Erythroblast (primary cell): ENCODE measurements at places on chromosomes 12 and 14.
A peak's percentile ranks its signal among the peaks of the same experiment; 100 is the strongest.

DNA sequence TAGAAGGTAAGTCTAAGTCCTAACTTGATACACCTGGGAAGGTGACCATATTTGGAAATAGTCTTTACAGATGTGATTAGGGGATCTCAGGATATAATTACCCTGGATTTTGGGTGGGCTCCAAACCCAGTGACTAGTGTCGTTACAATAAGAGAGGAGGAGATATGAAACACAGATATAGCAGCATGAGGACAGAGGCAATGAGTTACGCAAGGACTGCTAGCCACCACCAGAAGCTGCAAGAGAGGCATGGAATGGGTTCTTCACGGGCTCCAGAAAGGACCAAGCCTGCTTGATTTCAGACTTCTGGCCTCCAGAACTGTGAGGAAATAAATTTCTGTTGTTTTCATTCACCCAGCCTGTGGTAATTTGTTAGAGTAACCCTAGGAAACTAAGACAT is 28.6 kb downstream of the FGFR1OP2 start:
- peak; percentile 9 for DNase-seq

GRCh38 chr14:91328313-91329050 is 84.0 kb upstream of the GPR68 start:
- no peak for DNase-seq

DNA sequence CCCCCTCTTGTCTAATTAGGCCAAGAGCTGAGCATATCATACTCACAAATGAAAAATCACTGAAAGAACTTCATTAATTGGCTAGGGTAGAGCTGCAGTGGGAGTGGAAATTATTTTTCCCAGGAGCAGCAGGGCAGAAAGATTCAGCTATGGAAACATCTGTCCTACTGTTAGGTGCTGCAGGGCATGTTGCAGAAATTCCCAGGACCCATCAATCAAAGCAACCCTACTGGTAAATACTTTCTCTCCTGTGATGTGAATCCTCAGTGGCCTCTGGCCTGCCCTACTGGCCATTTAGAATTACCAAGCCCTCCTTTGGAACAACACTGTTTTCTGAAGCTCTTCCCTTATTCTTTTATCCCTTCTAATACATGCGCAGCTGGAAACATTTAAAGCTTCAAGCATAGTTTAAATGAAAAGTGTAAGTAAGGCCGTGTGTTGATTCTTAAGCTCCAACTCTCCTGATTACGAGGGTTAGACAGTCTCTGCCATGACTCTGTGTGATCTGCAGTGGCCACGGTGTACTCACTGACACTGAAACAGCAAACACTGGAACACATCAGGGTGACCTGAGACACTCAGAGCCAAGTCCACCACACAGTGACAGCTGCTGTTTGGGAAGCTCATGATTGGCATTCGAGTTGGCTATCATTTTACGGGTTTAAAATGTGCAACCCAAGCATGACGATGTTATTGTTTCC is 62.6 kb upstream of the TMCC3 start:
- no peak for DNase-seq

GRCh38 chr14:82805892-82806825 is 1272.5 kb upstream of the SEL1L start:
- DNase-seq, result no peak

DNA sequence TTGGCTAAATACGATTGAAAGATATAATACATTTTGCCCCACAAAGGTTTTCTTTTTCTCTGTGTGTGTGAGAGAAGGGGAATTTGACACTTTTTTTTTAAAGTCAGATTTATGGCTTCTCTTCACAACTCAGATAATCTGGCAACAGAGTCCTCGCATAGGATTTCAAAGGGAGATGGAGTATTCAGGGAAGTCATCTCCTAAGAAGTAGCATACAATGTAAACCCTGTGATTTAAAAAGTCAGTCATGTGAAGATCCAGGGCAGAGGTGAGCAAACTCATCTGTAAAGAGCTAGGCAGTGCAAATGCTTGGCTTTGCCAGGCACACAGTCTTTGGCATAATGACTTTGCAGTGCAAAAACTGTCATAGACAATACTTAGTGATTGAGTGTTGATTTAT is 1526.3 kb downstream of the AACS start:
- no peak for DNase-seq

DNA sequence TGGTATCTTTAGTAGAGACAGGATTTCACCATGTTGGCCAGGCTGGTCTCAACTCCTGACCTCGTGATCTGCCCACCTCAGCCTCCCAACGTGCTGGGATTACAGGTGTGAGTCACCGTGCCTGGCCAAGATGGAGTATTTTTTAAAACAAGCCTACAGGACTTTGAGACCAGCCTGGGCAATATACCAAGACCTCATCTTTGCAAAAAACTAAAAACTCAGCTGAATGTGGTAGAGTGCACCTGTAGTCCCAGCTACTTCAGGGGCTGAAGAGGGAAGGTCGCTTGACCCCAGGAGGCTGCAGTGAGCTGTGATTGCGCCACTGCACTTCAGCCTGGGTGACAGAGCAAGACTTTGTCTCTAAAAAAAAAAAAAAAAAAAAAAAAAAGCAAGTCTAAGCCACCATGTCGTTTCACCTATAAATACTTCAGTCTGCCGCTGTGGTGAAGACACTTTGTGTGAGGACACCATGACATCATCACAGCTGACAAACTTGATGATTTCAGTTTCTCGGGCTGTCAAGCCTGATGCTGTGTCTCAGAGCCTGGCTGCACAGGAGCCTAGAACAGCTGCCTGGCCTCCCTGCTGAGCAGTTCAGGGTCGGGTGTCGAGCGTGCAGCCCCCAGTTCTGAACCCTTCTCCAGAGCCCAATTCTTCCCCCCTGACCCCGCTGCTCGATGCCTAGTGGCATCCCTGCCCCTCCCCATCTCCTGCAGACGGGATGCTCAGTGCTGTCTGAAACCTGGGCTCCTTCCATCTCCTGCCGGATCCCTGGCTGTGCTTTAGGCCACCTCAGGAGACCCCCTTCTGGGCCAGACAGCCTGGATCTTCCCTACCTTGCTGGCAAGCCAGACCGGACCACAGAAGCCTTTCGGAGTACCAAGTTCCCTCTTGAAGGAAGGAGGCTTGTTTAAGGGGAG is 119.2 kb upstream of the EVL start:
- no peak for DNase-seq

DNA sequence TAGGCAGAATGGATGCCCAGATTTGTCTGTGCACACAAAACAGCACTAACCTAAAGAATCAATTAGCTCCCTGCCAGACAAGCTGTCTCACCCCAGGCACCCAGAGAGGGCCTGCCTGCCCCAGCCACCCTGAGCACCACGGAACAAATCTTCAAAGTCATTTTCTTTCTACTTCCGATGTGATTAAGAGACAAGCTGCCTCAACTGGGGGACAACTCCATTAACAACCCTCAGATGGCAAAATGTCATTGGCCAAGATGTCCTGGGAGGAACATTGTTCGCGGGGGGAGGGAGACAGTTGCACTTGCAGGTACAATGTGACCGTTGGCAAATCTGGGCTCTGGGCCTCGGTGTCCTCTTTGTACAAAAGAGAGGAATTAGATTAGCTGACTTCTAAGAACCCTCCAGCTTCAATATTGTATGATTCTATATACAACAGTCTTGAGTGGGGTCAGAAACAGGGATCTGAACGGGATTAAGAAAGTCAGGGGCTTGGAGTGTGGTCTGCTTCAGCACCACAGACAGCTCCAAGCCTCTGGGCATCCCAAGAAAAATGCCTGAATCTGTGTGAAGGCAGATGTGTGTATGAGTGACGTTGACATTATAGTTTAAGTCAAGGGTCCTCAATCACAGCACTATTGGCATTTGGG is 42.8 kb upstream of the CMKLR1 start:
- DNase-seq, result no peak

GRCh38 chr14:100067481-100067880 is 2.3 kb downstream of the EVL start:
- DNase-seq, result no peak

DNA sequence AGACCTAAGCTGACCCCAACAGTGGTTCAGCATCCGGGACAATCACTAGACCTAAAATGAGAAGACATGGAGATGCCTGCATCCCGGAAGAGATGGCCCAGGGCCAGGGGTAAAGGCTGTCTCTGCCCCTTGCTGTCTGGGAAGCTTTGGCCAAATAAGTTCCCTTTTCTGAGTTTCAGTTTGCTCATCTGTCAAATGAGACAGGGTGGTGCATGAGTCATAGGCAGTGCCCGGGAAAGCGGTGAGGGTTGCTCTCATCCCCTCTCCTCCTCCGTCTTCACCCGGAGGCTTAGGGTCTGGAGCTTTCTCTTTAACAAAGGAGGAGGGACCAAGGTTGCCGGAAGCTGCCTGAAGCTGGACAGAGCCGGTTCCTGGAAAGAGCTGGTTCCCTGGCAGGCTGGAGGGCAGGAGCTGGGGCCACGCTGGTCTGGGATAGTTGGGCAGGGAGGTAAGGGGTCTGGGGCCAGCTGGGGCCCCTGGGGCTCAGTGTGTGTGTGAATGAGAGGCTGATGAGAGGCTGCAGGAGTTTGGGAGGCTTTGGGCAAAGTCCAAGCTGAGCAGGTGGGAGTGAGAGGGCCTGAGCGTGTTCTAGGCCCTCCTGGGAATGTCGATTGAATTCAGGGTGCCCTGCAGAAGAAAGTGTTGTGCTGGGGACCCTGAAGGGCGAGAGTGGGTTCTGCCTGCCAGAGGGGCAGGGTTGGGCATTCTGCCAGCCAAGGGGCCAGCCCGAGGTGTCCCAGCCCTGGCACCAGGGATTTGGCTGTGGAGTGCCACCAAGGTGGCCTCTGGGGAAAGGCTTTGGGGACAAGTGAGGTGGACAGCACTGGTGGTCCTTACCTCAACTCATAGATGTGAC is at the start of gene SDSL:
SDSL (plus strand) TSS at position 351 of the 856 bp plus-strand sequence. CDS start 5,603 bp downstream, outside the sequence.
- peak; percentile 88 for DNase-seq

GRCh38 chr12:6093764-6094163 is 30.7 kb downstream of the VWF start:
- DNase-seq, result no peak

- DNase-seq, result no peak
Measured at GRCh38 chr12:80184926-80185325, 85.6 kb downstream of the OTOGL start.

- DNase-seq, result no peak
Measured at GRCh38 chr12:123101526-123101925, 49.4 kb downstream of the PITPNM2 start.

DNA sequence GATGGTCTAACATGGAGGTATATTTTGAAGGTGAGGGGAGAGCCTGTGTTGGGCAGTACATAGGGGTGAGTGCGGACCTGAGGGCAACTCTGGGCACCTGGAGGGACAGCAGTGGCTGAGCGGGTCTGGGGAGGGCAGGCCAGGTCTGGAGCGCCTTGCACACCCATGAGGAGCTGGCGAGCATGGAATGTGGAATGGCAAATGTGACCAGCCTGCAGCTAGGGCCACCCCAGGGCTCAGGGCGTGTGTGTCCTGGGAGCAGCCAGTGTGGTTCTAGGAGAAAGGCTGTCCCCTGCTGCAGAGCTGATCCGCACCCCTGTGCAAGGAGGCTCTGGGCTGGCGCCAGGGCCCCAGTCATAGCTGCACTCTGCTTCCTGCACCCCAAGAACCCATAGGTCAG is 24.5 kb downstream of the BCL7A start:
- DNase-seq, result no peak

- no peak for DNase-seq
Measured at GRCh38 chr14:52910572-52910971, 40.3 kb downstream of the FERMT2 start.

DNA sequence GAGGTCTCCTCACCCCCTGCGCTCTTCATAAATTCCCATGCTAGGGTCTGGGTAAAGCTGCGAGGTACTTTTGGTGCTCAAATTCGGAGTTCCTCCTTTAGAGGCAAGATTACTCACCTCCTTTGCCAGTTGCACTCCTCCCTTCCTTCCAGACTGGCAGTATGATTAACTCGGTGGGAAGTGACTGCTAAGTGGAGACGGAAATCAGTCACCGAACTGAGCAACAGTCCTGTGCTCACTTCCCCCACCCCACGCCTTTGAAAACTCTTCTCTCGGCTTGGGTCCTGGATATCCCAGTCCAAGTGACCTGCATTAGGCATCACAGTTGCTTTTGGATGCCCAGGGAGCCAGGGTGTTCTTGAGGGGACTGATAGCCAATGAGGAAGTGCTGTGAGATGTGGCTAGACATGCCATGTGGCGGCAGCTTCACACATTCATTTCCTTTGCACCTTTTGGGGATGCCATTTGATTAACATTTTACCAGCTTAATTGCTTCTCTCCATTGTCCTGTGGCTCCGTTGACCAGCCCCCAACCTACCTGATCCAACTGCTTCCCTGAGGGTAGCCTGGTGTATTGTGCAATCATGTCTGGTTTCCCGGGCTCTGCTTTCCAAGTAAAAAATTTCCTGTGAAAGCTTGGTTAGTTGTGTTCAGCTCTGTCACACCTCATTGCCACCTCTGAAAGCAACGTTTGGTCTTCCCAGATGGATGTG is 840 bp downstream of the PNP start:
- DNase-seq, result peak; percentile 77

- DNase-seq, result no peak
Measured at GRCh38 chr14:72606879-72607278, 287.0 kb downstream of the DPF3 start.

GRCh38 chr14:92492258-92492657 is 21.3 kb upstream of the RIN3 start:
- DNase-seq, result no peak

GRCh38 chr12:57729321-57729844 is 9.2 kb downstream of the AGAP2 start:
- DNase-seq, result no peak

DNA sequence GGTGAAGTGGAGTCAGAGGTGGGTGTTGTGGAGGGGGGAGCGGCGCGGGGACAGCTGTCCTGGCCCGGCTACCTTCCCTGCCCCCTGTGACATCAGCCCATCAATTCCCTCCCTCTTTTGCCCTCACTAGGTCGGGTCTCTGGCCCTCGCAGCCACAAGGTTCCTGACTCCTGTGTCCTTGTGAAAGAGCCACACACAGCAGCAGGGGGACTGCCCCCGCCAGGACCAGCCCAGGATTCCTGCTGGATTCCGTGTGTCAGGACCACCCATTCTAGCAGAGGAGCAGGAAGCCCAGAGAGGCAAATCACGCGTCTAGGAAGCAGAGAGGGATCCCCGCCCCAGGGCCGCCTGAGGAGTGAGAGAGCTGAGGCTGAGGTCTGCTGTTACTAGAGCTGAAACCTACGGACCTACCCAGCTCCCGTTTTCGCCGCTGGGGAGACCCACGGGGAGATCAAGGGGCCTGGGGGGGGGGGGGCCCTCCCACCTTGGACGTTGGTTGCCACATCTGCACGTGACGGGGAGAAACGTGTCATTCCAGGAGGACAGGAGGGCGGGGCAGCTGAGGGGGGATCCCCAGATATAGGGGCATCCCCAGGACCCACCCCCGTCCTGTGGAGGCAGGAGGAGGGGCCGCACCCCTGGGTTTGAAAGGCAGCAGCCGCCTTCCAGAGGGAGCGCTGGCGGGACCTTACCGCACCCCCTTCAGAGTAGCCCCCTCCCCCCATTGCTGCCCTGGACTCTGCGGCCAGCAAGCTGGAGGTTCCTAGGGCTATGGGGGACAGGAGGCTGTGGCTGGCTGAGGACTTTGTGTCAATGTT is 12.5 kb upstream of the INF2 start:
- DNase-seq, result no peak

DNA sequence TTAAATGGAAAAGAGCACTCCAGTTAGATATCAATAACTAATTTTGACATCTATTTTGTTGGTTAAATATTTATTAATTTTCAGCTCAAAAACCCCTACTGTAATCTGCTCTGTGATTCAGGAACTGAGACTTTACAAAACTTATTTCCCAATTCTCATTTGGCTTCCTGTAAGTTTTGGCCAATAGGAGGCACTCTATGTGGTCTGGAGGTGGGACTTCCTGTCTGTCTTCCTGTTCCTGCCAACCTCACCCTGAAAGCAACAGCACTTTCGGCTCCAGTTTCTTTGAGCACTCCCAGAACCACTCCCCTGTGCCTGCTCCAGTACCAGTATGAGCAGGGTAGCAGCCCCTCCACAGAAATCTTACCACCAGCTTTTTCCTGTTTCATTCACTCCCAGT is 1027.0 kb downstream of the VRK1 start:
- no peak for DNase-seq
